AG04449 (cell line): ENCODE measurements at places on chromosomes 11 and 22.

DNA sequence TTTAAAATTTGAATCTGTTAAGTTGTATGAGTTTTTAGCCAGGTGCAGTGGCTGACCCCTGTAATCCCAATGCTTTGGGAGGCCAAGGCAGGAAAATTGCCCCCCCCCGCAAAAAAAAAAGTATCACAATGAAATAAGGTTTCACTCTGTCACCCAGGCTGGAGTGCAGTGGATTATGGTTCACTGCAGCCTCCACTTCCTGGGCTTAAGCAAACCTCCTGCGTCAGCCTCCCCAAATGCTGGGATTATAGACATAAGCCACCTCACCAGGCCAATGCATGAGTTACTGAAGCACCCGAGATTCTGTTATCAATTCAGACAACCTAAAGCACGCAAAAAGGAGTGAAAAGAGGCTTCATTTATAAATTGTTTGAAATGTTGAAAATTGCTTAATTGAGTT lies 2.4 kb upstream of the CHID1 start:
- DNase-seq: no peak

- DNase-seq: no peak
Observed at GRCh38 chr11:120181376-120181975, 29.4 kb upstream of the OAF start.

GRCh38 chr11:129729216-129729615 lies 86.4 kb upstream of the TMEM45B start:
- DNase-seq: no peak

GRCh38 chr11:64477675-64478074 lies 113.3 kb upstream of the SLC22A12 start:
- DNase-seq: no peak

GRCh38 chr11:111312076-111312475 lies 13.7 kb downstream of the POU2AF3 start:
- no peak for DNase-seq

- no peak for DNase-seq
Observed at GRCh38 chr11:12626616-12627015, 47.6 kb upstream of the TEAD1 start.

DNA sequence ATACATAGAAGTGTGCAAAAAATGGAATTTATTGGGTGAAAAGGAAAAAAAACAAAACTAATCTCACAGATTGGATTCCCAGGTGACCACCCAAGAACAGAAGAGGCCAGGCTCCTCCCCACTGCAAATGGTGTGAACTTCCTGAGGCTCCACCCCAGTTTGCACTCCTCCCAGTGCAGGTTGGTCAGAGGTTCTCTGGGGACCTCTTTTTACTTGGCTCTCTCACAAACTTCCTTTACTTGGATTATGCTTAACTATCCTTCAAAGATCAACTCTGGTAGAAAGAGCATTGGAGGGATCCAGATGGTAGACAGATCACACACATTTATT lies 138.9 kb upstream of the CCDC90B start:
- DNase-seq: no peak

DNA sequence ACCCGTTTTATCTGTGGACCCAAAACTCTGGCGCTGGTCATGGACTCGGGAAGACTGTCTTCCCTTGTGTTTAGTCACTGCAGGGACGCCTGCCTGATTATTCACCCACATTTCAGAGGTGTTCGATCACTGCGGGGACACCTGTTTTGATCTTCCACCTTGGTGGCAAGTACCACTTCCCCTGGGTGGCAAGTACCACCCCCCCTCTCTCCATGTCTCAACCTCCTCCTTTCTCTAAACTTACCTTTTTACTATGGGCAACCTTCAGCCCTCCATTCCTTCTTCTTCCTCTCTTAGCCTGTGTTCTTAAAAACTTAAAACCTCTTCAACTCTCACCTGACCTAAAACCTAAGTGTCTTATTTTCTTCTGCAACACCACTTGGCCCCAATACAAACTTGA lies 1.9 kb upstream of the NDUFC2 start:
- DNase-seq: no peak
